Cortex of kidney (tissue), 1 donor: ENCODE measurements at places on chromosomes 5 and 9.

GRCh38 chr5:178399701-178400095 lies 167.1 kb upstream of the PHYKPL start:
- no peak for DNase-seq

DNA sequence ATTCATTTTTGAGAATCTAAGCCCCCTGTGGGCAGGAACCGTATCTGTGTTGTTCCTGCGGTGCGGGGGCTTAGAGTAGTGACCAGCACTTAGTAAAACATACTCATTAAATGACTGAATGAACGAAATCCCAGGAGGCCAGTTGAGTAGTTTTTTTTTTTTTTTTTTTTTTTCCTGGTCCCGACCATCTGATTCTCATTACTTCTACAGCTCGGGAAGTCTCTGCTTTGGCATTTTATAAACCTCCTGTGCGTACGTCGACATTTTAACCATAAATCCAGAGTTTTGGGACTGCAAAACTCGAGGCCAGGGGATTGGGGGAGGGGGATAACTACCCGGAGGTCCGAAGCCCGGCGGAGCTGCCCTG lies 31.5 kb upstream of the SPRY4 start:
- DNase-seq: no peak

- DNase-seq: no peak
Observed at GRCh38 chr9:15711531-15711930, 158.7 kb downstream of the CCDC171 start.

GRCh38 chr9:131272212-131272611 lies 4.1 kb downstream of the FAM78A start:
- no peak for DNase-seq

DNA sequence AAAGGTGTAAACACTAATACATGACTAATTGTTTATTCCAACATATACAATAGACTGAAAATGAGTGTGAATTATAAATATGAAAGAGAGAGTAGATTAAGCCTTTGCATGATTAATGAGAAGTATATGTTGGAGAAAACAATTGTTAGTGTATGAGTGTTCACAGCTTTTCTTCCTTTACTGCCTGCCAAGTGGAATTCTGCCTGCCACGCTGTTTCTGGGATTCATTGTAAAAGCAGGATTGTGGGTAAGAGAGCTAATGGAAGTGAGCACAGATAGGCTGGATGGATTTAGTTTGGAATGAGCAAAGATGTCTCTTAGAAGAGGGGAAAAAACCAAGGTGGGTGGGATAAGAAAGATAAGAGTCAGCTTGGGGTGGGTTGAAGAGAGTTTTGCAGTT lies 129.6 kb upstream of the NMUR2 start:
- DNase-seq: no peak

GRCh38 chr9:108441726-108442125 lies 414.1 kb downstream of the ACTL7B start:
- DNase-seq: no peak

GRCh38 chr5:17127743-17128231 lies 89.6 kb upstream of the BASP1 start:
- DNase-seq: no peak
